ENCODE measurements at places on chromosomes 11 and 22. TPM values are rescaled to one million over a fixed set of nuclear protein-coding genes. Genes with fewer than 3 reads are reported as not detected.

Gene TUB
- 0.36 TPM for total RNA-seq

Gene BATF2
- not detected for total RNA-seq

Gene NXPE1
- total RNA-seq = not detected

Gene MB
- total RNA-seq = 1.8 TPM

Gene OR51L1
- not detected for total RNA-seq

Gene CD3D
- total RNA-seq = 417 TPM

Gene EPS8L2
- total RNA-seq = 14.3 TPM

Gene MS4A12
- not detected for total RNA-seq

Gene ELF5
- total RNA-seq = not detected

Gene CTSF
- total RNA-seq = 3.2 TPM

Gene MRGPRX4
- total RNA-seq = not detected

Gene UCP3
- 1.6 TPM for total RNA-seq

Gene TSPAN4
- total RNA-seq = 9.4 TPM

Gene SSTR3
- 0.46 TPM for total RNA-seq

Gene EMID1
- total RNA-seq = not detected

Gene CALCA
- not detected for total RNA-seq

Gene PAMR1
- not detected for total RNA-seq

Gene SCGB1A1
- not detected for total RNA-seq

Gene C11orf87
- total RNA-seq = not detected

Gene PGR
- total RNA-seq = not detected

Gene APOBEC3C
- total RNA-seq = 120 TPM

Gene EIF3L
- 533 TPM for total RNA-seq

Gene DRD4
- total RNA-seq = 0.29 TPM

Gene TMEM25
- total RNA-seq = 9.6 TPM

Gene TRIM48
- not detected for total RNA-seq

Gene OR52A1
- not detected for total RNA-seq

Gene JHY
- total RNA-seq = 3.6 TPM

Gene TUBA8
- 1.2 TPM for total RNA-seq

Gene CECR2
- total RNA-seq = not detected

Gene PCF11
- 51.9 TPM for total RNA-seq

Gene SCN4B
- 0.29 TPM for total RNA-seq

Gene RIC8A
- total RNA-seq = 124 TPM

Gene HEPHL1
- not detected for total RNA-seq

Gene ARHGAP20
- total RNA-seq = not detected

Gene KRTAP5-2
- total RNA-seq = not detected

Gene SHISAL1
- total RNA-seq = not detected

Gene TIMM8B
- 69.4 TPM for total RNA-seq

Gene PARVG
- 50.0 TPM for total RNA-seq

Gene OR5T2
- not detected for total RNA-seq

Gene TRIM51
- not detected for total RNA-seq

Gene GLYAT
- total RNA-seq = not detected

Gene FOLR2
- not detected for total RNA-seq

Gene APOBEC3H
- 11.6 TPM for total RNA-seq

Gene C11orf58
- 181 TPM for total RNA-seq

Gene CSF2RB
- 0.04 TPM for total RNA-seq

Gene TSPO
- 104 TPM for total RNA-seq

Gene RCOR2
- total RNA-seq = 0.48 TPM

Gene OR8D4
- total RNA-seq = not detected

Gene OR2AG1
- not detected for total RNA-seq

Gene MN1
- total RNA-seq = 0.04 TPM
